ENCODE measurements at places on chromosomes 2 and 18. TPM values are rescaled to one million over a fixed set of nuclear protein-coding genes. Genes with fewer than 3 reads are reported as not detected.

CAPN14 gene
- total RNA-seq = 0.25 TPM

DCAF17 gene
- 18.5 TPM for total RNA-seq

MYL12B gene
- 448 TPM for total RNA-seq

SERPINB11 gene
- total RNA-seq = not detected

YPEL5 gene
- total RNA-seq = 109 TPM

ATP6V1C2 gene
- total RNA-seq = 4.2 TPM

SP5 gene
- total RNA-seq = 0.25 TPM

M1AP gene
- 3.4 TPM for total RNA-seq

CHAC2 gene
- total RNA-seq = 1.6 TPM

RAMP1 gene
- 8.8 TPM for total RNA-seq

DNA sequence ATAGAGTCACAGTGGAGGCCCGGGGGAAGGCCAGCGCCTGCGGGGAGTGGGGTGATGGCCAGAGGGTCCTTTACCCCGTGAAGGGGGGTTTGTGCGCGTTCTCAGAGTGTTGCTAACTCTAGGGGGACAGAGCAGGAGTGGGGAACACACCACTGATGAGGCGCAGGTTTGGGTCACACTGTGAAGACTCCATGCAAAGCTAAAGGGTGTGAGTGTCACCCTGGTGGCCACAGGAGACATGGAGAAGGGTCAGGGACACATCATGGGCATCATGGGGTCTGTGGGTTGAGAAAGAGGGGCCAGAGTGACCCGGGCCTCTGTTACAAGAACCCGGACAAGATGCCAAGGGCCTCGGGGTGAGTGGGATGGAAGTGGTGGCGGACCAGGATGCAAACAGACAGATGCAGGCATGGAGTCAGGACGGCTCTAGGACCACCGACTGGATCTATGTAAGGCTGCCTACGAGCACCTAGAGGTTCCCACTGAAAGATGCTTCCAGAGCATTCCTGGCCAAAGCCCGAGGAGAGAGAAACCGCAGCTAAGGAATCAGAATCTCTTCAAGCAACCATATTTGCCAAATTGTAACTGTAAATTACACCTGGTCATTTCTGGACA is 84.3 kb downstream of the PXDN start:
- H3K4me3 ChIP-seq = no peak overlapping the region
- no peak for DNase-seq
- no peak overlapping the region for H3K27ac ChIP-seq
- H3K27me3 ChIP-seq = no peaks in the 10 kb centered on the region
- peaks cover 9% of the 10 kb centered on the region for H3K36me3 ChIP-seq

GRCh38 chr2:224222291-224222690 is 179.6 kb downstream of the FAM124B start:
- H3K4me1 ChIP-seq = peaks cover 3% of the 10 kb centered on the region
- no peaks in the 10 kb centered on the region for H3K36me3 ChIP-seq
- peak overlapping the region; percentile 6 for H3K4me3 ChIP-seq
- no peaks in the 10 kb centered on the region for H3K27me3 ChIP-seq
- peak overlapping the region; percentile 17 for H3K27ac ChIP-seq
- no peak for DNase-seq

DNA sequence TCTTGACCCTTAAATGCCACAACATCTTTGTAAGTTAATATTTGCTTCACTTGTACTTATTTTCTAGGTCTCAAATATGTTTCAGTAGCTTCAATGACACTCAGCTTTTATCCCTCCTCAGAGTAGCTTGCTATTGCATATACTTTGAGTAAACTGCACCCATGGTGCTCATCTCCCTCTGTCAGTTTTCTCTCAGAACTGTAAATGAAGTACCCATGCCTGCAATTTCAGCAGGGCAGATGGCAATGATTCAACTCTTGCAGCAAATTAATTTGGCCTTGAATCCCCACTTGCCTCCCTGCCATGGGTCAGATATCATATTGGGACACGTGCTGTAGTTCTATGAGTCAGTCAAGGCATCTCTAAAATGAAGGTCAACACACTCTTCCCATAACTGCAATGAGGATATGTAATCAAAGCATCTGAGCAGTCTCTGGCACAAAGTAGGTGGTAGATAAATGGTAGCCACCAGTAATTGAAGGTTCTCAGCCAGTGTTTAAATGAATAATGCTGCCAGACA is 225.8 kb downstream of the PIEZO2 start:
- no peaks in the 10 kb centered on the region for H3K4me1 ChIP-seq
- no peaks in the 10 kb centered on the region for H3K27me3 ChIP-seq
- no peaks in the 10 kb centered on the region for H3K36me3 ChIP-seq
- no peak overlapping the region for H3K27ac ChIP-seq

DNA sequence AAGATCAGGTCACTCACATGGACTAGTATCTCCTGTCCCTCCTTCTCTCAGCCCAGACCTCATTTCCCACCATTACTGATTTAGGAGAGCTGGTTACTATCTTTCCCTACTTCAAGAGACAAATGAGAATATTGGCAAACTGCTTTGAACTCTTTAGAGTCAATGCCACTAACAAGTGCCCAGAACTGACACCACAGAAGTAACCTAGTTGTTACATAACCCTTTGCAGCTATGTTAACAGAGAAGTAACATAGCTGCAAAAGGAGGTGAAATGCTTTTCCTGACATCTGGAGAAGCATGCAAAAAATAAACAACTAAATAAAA is 30.0 kb downstream of the TGFA start:
- no peaks in the 10 kb centered on the region for H3K27me3 ChIP-seq
- H3K4me3 ChIP-seq = no peak overlapping the region
- H3K36me3 ChIP-seq = no peaks in the 10 kb centered on the region
- no peak overlapping the region for H3K27ac ChIP-seq

DNA sequence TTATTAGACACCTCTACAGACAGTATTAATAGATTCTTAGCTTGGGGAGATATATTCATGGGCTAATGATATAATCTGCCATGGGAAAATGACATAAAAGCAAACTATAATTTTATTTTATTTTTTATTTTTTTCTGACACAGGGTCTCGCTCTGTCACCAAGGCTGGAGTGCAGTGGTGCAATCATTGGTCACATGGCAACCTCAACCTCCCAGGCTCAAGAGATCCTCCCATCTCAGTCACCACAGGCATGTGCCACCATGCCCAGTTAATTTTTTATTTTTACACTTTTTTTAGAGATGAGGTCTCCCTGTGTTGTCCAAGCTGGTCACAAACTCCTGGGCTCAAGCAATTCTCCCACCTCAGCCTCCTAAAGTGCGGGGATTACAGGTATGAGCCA is 39.3 kb downstream of the RTN4 start:
- H3K36me3 ChIP-seq = no peaks in the 10 kb centered on the region
- peak overlapping the region; percentile 59 for H3K27ac ChIP-seq
- peak; percentile 26 for DNase-seq

DNA sequence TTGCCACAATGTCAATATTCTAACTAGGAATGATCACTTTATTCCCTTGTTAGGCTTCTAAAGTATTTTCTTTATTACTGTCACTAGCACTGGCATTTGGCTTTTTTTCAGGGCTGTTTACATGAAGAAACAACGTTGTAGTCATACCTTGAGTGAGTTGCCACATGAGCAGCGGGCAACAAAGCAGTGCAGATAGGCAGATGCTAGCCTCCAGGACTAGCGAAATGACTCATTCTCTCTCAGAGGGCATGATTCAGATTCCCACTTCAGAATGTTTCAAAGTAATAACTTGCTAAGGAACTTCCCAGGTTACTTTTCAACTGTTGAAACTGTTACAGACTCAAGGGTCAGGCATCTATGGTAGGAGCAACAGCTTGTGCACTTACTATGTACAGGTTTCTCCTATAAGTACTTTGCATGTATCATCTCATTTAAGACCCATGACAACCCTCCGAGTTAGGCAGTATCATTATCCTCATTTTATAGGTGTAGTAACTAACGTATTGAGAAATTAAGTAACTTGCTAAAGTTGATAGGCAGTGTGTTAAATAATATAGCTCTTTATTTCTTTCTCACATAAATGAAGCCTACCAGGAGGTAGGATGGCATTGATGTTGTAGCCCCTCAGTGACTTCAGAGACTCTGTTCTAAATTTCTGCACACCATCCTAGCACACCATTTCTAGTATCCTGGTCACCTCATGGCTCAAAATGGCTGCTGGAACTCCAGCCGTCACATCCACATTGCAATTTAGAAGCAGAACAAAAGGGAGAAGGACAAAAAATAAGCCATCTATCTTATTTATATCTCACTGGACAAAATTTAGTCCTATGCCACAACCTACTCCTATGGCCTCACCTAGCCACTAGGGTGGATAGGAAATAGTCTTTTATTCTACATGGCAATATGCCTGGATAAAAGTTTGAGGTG is 83.3 kb downstream of the ICOS start:
- no peaks in the 10 kb centered on the region for H3K27me3 ChIP-seq
- H3K4me3 ChIP-seq = no peak overlapping the region
- no peak for DNase-seq
- H3K27ac ChIP-seq = no peak overlapping the region
- no peaks in the 10 kb centered on the region for H3K4me1 ChIP-seq

DNA sequence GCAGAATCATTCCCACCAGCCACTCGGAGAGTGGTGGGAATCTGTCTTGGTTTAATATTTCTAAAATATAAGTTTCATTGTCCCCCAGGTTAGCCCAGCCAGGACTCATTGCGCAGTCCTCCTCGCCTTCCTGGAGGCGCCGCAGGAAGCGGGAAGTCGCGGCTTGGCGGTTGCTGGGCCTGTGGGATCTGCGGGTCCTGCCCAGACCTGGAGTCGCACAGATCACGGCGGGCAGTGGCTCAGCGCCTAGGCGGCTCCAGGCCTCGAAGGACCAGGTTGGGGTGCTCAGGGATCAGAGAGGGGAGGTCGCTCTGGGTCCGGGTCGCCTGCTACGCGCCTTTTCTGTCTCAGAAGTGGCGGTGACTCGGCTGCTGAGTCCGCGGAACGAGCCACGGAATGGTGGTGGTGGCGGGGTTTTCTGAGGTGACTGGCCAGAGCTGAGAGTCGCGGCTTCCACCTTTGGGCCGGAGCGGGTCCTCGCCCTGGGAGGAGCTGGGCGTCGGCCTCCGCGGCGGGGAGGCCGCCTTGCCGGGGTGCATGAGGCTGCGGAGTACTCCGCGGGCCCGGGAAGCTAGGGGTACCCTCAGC is 2.6 kb downstream of the HOXD3 start:
- no peaks in the 10 kb centered on the region for H3K27me3 ChIP-seq
- peak overlapping the region; percentile 90 for H3K27ac ChIP-seq
